Activated T-cell treated with anti-CD3 and anti-CD28 coated beads for 24 hours (primary cell): ENCODE measurements at places on chromosomes 1 and 21.

- DNase-seq = no peak
Measured at GRCh38 chr1:214895011-214895600, 187.4 kb upstream of the KCNK2 start.

DNA sequence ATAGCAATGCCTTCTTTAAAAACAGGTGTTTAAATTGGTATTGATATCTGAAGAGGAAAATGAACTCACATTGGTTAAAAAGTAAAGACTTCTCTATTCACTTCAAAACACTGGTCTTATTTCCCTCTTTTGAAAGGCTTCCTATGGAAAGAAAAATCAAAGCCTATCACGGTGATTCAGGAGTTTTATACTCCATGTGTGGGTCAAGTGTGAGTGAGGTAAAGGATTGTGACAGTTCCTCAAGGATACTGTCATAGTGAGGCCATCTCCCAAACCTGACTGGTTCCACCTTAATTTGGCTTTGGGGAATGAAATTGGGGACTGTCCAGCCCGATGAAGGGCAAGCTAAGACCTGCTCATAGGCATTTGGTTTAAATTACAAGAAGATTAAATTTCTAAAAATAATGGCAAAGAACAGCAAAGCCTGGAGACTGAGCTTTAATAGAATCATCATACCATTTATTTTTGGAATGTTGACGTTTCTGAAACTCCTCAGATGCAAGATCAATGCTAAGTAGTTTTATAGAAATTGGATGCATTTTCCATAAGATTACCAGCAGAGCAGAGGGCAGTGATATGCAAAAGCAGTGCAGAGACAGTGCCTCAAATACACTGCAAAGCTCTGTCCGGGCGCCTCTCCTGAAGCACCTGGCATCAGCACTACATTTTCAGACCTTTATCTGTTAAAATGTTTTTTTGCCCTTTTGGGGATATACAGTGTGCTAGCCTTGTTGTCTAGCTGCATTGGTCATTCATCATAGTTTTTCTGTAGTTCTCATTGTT, 302.1 kb upstream of the SGIP1 start:
- DNase-seq = no peak

GRCh38 chr1:222642468-222642867, 24.6 kb downstream of the MIA3 start:
- DNase-seq = no peak

DNA sequence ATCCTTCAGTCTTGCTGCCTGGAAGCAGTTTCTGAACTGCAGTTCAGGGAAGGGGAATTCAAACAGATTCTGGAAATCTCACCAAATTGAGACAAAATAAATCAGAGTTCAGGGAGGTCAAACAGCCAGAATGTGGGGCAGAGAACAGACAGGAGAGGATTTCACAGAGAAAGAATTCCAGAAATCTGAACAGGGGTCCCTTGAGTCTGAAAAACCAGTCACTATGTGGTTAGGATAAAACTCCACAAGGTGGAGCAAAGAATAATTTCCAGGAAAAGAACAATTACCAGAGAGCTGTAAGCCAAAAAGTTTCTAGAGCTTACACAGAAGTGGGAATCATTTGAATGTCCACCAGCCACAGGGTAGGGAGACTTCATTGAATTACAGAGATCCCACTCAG, 84.7 kb downstream of the URB2 start:
- no peak for DNase-seq

GRCh38 chr21:20108976-20109540, 889.2 kb upstream of the NCAM2 start:
- DNase-seq = no peak

DNA sequence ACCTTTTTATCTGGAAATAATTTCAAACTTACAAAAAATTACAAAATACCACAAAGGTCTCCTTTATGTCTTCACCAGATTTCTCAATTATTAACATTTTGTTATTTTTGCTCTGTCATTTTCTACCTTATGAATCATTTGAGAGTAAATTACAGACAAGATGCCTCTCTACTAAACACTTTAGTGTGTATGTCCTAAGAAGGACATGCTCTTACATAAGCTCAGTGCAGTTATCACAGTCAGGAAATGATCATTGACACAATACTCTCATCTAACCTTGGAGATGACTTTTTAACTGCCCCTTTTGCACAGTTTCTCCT, 378.9 kb upstream of the RUNX1 start:
- no peak for DNase-seq

DNA sequence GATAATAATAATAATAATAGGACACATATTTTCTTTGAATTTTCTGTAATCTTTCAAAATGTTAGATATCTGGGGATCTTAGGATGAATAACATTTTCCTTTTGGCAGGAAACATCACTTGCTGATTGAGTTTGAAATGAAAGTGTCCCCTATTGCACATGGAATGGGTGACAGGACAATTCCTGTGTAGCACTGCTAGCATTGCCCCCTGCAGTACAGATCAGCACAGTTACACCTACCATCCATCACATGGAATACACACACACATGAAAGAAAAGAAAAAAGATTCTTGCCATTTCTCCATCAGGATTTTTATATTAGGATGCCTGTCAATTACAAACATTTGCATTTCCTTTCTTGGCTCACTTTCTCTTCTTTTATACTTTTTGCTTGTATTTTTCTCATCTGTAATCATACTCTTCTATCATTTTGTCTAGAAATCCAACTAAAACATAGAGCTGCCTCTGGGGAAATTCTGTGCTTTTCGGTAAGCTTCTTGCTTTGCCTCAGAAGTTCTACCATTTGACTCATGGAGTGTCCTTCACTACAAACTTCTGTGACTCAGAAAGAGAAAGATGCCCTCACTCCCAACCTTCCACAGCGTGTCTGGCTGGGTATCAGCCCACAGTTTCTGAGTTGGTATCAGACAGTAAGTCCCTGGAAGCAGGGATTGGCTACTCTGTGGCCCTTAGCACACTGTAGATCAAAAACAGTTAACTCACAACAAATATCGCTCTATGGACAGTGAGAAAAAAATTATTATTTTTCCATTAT, 641.2 kb downstream of the PTPRC start:
- no peak for DNase-seq

DNA sequence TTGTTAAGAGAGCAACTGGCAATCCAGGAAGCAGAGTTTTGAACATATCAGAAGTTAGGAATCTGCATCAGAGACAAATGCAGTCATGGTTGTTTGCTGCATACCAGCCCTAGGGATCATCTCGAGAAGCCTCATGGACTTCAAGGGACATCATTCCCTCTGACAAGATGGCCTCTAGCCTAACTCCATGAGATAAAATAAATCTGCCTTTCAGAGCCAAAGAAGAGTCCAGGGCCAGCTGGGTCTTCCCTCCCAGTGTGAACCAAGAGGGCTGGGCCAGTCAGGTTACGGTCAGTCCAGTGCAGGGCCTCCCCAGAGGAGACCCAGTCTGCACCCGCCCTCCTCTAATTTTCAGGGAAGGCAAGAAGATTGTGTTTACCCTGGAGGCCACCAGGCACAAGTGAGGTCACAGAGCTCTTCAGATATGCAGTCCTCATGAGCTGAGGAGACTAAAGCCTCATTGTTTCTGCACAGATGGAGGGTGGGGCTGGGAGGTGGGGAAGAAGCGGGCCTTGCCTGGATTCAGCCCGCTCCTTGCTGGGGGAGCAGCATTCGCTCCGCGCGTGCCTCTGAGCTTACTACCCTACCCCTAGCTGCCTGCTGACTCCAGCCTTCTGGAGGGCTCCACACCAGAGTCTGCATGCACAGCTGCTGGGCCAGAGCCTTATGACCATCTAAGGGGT, 52.8 kb downstream of the CAPN2 start:
- no peak for DNase-seq

DNA sequence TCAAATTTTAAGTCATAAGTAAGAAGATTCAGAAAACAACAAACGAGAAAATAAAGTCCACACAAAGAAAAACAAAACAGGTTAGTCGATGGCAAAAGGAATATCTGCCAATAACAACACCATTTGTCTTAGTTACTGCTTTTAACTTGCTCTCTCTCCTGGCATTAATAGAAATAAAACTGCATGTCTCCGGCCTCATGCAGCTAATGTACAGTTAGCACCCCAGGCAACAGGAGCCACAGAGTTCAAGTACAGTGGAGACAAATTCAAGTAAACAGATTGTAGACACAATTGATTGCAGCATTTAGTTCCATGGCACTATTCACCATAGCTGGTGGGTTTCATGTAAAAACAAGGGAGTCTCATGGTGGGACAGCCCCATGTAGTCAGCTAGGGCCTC, 33.5 kb downstream of the SUSD4 start:
- no peak for DNase-seq

- DNase-seq = no peak
Measured at GRCh38 chr21:16357994-16358393, 628.2 kb downstream of the USP25 start.

GRCh38 chr1:12625276-12625675, 7.3 kb upstream of the DHRS3 start:
- no peak for DNase-seq

DNA sequence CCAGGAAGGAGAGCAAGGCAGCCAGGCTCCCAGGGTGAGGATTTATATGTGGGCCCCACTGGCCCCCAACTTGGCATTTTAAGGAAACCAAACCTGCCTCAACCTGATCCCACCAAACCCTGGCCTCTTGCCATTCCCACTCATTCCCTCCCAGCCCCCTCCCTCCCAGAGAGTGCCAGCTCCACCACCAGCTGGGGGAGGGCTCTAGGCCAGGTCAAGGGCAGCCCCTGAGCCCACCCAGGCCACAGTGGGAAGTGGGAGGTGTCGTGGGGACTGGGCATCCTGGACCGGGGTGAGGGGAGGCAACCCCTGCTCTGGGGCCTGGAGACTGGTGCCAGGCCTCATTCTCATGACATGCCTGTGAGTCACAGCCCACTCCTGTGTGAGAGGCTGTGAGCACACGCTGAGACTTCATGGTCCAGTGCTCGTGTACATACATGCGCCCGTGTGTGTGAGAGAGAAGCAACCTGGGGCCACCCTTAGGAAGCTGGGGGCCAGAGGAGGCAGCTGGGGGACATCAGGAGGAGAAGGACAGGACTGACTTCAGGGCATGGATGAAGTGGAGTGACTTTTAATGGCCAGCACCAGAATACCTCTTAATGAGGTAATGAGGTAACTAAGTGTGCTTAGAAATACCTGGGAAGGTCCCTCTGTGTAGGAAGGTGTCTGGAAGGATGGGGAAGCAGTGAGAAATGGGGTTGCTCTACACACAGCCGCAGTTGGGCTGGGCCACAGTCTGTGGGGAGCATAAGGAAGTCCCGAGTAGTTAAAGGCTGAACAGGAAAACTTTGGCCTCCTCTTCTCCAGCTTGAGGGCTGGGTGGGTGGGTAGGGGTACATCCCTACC, at the start of gene S100A2:
Gene S100A2 (minus strand): TSS at position 316 of the 846 bp plus-strand sequence. CDS start 1,967 bp downstream, outside the sequence.
- peak; percentile 49 for DNase-seq

DNA sequence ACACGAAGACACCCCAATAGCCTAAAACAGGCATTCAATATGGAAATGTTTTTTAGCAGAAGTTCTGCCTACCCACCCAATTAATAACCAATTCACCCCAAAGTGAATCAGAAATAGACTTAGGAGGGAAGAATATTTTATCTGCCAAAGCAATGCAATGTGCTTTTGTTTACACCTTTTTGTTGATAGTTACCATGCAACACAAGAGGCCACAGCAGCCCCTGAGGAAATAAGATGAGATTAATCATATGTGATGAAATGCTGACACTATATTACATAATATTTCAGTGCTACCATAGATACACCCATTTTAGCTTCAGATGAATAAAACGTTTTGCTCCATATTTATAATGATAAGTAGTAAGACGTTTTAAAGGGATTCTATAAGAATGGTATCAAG, 60.9 kb upstream of the RGS2 start:
- DNase-seq = no peak

GRCh38 chr21:45108034-45108790, 33.8 kb downstream of the ADARB1 start:
- DNase-seq = no peak

DNA sequence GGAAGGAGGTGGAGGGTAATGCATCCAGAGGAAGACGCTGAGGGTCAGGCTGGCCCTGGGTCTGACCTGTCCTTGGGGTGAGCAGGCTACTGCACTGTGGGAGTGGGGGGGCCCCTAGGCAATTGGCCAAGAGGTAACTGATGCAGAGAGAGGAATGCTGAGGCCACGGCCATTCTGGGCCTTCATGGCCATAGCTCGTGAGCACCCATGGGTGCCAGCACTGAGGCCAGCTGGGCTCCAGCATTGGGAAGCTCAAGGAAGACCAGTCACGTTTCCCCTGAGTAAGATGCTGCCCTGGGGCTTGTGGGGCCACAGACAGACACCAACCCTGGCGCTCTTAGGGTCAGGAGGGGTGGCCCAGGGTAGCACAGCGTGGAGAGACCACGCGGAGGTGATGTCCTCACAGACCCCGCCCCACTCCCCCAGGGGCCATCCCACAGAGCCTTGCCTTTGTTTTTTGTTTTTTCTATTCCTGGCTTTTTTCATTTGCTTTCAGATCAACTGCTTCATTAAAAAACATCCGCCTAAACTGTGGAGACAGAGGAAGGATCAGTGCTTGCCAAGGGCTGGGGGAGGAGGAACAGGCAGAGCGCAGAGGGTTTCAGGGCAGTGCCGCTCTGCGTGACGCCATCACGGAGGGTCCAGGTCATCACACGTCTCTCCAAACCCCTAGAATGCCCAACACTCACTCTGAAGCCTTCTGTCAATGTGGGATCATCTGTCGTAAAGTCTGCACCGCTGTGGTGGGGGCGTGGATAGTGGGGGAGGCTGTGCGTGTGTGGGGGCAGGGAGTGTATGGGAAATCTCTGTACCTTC, 61.1 kb downstream of the SIK1 start:
- DNase-seq = no peak

DNA sequence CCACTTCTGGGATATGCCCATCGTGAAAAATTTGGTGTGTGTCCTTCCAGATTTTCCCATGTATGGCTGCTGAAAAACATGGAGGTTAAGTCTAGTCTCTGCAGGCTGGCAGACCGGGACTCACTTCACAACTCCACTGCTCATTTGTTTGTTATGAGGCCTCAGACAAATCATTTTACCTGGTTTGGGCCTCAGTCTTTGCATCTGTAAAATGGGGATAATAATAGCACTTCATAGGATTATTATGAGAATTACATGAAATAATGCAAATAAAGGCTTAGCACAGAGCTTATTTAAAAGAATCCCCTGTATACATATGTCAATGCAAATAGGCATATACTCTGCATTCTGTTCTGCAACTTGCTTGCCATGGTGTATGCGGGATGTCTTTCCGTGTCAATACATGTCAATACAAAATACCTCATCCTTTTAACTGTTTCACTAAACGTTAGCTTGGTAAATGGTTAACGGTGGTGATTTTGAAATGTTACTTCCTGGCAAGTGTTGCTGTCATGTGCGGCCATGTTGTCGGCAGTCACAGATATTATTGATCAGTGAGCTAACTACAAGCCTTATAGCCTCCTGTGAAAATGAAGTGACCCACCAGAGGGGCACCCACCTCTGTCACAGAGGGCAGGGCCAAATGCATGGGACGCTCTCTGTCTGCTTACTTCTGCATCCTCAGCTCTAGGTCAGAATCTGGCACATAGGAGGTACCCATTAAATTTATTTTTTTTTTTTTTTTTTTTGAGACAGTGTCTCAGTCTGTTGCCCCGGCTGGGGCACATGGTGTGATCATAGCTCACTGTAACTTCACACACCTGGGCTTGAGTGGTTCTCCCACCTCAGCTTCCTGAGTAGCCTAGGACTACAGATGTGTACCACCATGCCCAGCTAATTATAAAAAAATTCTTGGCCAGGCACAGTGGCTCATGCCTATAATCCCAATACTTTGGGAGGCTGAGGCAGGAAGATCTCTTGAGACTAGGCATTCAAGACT, 4.3 kb downstream of the LCK start:
- no peak for DNase-seq
